CD4-positive, alpha-beta T cell treated with Interleukin-10 for 1 hour (primary cell): ENCODE measurements at places on chromosomes 13 and 19.

- DNase-seq, result no peak
Observed at GRCh38 chr19:36796714-36796992, 24.0 kb upstream of the ZNF850 start.

DNA sequence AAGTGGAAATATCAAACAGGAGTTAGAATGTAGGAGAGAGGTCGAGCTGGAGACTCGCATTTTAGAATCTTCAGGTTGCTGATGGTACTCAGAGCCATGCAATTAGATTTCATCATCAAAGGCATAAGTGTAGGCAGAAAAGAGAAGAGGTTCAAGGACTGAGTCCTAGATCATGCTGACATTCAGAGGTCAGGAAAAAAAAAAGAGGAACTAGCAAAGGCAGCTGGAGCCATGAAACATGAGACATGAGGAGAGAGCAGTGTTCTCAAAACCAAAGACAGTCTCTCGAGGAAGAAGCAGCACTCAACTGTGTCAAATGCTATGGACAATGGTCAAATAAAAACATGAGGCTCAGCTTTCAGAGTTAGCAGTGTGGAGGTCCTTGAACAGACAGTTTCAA, 12.4 kb upstream of the TPP2 start:
- DNase-seq, result no peak

GRCh38 chr13:44421853-44422525, 48.4 kb downstream of the SERP2 start:
- DNase-seq, result no peak

GRCh38 chr13:43874504-43875092, 4.9 kb downstream of the CCDC122 start:
- DNase-seq, result no peak

- no peak for DNase-seq
Observed at GRCh38 chr13:59766236-59766635, 397.5 kb downstream of the DIAPH3 start.

GRCh38 chr13:79225487-79226232, 180.4 kb downstream of the RBM26 start:
- no peak for DNase-seq

DNA sequence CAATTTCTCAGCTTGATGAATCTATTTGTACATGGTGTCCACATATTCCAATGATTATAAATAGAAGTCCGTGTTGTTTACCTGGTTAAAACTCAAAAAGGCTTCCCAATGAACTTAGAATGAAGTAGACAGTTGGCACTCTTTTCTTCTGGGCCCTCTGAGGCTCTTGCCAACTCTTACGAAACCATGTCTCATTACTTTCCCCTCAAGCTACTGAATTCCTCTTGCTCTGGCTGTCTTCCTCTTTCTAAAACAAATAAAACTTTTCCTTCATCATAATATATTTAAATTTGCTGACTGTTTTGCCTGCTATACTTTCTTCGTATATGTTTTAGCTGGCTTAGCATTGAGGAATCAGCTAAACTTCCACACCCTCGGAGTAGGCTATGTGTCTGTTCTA, 139.7 kb downstream of the SLITRK6 start:
- DNase-seq, result no peak

GRCh38 chr13:30659980-30660379, 42.3 kb downstream of the USPL1 start:
- no peak for DNase-seq

DNA sequence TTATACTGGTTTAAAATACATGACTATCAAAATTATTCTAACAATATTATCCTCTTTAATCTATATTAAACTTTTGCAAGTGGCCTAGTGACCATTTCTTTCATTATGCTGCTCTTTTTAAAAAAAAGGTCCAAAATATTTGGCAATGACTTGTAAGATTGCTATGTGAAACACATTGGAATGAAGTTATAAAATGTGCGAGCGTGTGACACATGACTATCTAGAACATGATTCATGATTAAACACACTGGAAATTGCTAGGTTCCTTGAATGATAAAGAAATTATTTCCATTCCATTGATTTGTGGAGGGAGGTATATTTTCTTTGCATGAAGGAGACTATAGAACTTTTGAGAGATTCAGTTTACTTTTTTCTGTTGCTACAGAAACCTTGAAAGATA, 739.1 kb downstream of the DIAPH3 start:
- no peak for DNase-seq
